Activated CD4-positive, alpha-beta memory T cell treated with anti-CD3 and anti-CD28 coated beads, Interleukin-2, amount 10 ng/mL, durations not matched to agents 7 days and 5 days (primary cell): ENCODE measurements at places on chromosomes 2 and 18. TPM values are rescaled to one million over a fixed set of nuclear protein-coding genes. Genes with fewer than 3 reads are reported as not detected.

Gene RGPD3
- total RNA-seq: 0.05 TPM

DNA sequence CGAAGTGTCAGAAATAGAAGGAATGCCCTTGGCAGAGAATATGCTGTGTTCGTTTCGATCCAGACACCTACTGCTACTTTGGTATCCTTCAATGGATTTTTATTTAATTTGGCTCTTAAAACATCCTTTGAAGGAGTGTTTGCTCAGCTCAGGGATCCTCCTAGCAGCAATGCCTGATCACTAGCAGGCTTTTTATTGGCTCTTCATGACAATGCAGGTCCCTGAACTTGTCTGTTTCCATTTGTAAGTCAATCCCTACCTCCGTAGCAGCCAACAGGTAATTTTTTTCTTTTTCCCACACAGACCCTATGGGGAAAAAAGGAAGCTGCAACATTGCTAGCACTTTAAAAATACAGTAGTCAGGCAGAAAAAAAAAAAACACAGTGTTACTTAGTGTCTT lies 366.2 kb upstream of the LRRTM1 start:
- H3K4me1 ChIP-seq: no peaks in the 10 kb centered on the region
- no peaks in the 10 kb centered on the region for H3K27me3 ChIP-seq
- H3K27ac ChIP-seq: no peak overlapping the region
- H3K4me3 ChIP-seq: no peak overlapping the region
- no peak for DNase-seq

DNA sequence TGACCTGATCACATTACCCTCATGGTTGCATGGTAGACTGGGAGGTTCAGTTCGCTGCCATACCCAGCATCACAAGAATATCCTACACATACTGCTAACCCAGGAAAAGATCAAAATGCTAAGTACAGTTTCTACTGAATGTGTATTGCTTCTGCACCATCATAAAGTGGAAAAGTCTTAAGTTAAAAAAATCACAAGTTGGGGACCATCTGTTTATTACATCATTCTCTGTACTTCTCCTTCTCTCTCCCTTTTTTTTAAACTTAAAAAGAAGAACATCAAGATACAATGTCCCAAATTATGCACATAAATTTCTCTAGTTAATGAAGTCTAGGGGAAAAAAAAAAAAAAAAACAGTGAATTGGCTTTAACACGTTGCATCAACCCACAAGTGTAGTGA lies 43.3 kb downstream of the NBAS start:
- peaks cover 30% of the 10 kb centered on the region for H3K36me3 ChIP-seq
- DNase-seq: no peak
- H3K27ac ChIP-seq: no peak overlapping the region

DNA sequence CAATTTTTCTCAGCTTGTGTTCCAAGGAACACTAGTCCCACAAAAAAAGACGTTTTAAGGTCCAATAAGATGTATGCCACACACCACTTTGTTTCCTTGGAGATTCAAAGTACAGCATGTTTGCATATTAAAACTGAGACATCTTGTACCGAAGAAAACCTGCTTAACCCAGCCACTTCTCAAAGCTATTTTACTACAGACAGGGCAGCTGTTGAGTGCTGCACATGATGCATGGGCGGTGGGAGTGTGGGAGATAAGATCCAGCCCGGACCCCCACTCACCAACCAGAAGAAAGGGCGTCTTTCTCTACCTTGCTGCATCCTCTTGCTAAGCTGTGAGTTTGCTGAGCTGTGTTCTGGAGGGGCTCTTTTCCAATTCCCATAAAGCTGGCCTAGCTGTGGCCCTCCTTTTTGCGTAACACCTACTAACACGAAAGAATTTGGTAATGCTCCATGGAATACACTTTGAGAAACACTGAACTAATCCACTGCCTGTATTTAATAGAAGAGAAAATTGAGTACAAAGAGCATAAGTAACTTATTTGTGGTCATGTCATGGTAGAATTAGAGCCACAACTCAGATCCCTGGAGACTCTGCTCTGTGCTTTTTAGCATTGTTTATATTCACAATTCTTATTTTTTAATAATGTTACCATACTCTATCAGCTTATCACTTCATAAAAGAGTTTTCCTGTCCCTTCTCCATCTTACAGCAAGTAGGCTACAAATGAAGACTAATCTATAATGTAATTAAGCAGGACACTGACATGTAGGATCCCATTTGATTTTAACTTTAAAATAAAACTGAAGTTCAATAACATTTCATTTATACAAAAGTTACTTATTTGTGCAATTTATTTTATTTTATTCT lies 90.0 kb downstream of the PLEKHM3 start:
- no peaks in the 10 kb centered on the region for H3K4me1 ChIP-seq
- no peaks in the 10 kb centered on the region for H3K36me3 ChIP-seq
- H3K27ac ChIP-seq: no peak overlapping the region
- no peak overlapping the region for H3K4me3 ChIP-seq
- H3K27me3 ChIP-seq: no peaks in the 10 kb centered on the region

- no peak overlapping the region for H3K4me3 ChIP-seq
- no peak overlapping the region for H3K27ac ChIP-seq
- no peak for DNase-seq
- no peaks in the 10 kb centered on the region for H3K27me3 ChIP-seq
- H3K36me3 ChIP-seq: peaks cover 16% of the 10 kb centered on the region
- peaks cover 2% of the 10 kb centered on the region for H3K4me1 ChIP-seq
These were observed 198.1 kb downstream of the MCFD2 start for GRCh38 chr2:46717344-46718121.

- no peak overlapping the region for H3K4me3 ChIP-seq
- no peaks in the 10 kb centered on the region for H3K36me3 ChIP-seq
- no peak overlapping the region for H3K27ac ChIP-seq
- H3K27me3 ChIP-seq: no peaks in the 10 kb centered on the region
These were observed 134.0 kb downstream of the CTIF start for GRCh38 chr18:48672671-48673340.

GRCh38 chr2:28419443-28420270 lies 27.0 kb downstream of the FOSL2 start:
- peak overlapping the region; percentile 11 for H3K27ac ChIP-seq
- no peak for DNase-seq
- H3K36me3 ChIP-seq: peaks cover 37% of the 10 kb centered on the region
- H3K4me3 ChIP-seq: no peak overlapping the region
- peaks cover 44% of the 10 kb centered on the region for H3K4me1 ChIP-seq
- no peaks in the 10 kb centered on the region for H3K27me3 ChIP-seq

- DNase-seq: no peak
- no peaks in the 10 kb centered on the region for H3K36me3 ChIP-seq
- no peaks in the 10 kb centered on the region for H3K27me3 ChIP-seq
- peaks cover 12% of the 10 kb centered on the region for H3K4me1 ChIP-seq
These were observed 239.9 kb downstream of the MTX2 start for GRCh38 chr2:176508984-176509740.

GRCh38 chr18:56458770-56459712 lies 179.4 kb downstream of the TXNL1 start:
- H3K36me3 ChIP-seq: no peaks in the 10 kb centered on the region
- DNase-seq: no peak
- H3K27me3 ChIP-seq: no peaks in the 10 kb centered on the region

DNA sequence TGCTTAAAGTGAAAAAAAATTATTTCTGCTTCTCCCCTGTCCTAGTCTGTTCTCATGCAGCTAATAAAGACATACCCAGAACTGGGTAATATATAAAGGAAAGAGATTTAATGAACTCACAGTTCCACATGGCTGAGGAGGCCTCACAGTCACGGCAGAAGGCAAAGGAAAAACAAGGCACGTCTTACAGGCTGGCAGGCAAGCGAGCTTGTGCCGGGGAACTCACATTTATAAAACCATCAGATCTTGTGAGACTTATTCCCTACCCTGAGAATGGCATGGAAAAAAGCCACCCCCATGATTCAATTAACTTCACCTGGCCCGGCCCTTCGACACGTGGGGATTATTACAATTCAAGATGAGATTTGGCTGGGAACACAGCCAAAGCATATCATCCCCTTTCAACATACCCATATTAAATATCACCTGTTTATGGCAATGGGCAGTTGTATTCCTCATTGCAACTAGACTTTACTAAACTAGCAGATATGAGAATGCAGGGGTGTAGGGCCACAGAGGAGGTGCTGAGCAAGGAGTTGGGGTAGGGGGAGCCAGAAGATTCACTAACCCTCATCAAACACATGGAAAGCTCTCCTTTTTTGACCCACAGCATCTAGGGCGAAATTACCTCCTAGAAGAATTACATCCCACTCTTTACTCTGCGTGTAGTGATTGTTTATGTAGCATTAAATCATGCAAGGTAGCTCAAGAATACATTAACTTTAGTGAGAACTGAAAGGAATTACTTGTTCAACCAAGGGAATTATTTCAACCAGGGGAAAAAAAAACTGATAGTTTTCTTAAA lies 183.3 kb upstream of the DOK6 start:
- no peaks in the 10 kb centered on the region for H3K4me1 ChIP-seq
- H3K27me3 ChIP-seq: no peaks in the 10 kb centered on the region
- H3K4me3 ChIP-seq: no peak overlapping the region

DNA sequence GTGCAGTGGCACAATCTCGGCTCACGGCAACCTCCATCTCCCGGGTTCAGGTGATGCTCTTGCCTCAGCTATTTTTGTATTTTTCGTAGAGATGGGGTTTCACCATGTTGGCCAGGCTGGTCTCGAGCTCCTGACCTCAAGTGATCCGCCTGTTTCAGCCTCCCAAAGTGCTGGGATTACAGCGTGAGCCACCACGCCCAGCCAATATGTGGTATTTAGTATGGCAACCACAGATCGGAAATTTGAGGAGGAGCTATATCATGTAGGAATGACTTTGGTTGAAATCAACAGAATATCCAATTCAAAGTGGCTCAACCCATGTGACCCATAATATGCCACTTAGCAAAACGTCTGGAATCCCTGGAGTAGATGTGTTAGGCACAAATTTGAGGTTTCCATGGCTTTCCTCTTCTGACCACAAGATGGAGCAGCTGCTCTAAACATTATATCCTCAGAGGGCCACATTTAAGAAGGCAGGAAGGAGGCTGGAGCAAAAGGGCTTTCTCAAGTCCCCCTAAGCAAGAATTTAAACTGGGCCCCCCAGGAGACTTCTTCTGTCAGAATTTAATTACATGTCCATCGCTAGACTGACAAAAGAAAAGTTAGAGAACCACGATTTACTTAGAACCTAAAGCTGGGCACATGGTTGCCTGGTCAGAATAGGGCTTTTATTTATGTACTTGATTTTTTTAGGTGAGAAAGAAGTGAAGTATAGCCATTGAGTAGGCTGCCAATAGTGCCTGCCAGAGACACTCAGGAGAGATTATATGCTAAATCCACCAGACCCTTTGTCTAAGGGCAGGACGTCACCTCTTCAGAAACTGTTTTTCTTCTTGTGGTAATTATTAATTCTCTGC lies 49.6 kb upstream of the ITSN2 start:
- H3K4me3 ChIP-seq: no peak overlapping the region
- DNase-seq: peak; percentile 29
- H3K36me3 ChIP-seq: no peaks in the 10 kb centered on the region
- H3K27ac ChIP-seq: no peak overlapping the region

- peaks cover 83% of the 10 kb centered on the region for H3K4me1 ChIP-seq
- H3K4me3 ChIP-seq: peak overlapping the region; percentile 75
- H3K27ac ChIP-seq: peak overlapping the region; percentile 98
- peaks cover 33% of the 10 kb centered on the region for H3K36me3 ChIP-seq
- no peaks in the 10 kb centered on the region for H3K27me3 ChIP-seq
These were observed 11.2 kb upstream of the STK17B start for GRCh38 chr2:196182439-196183171.

Gene COX7A2L
- total RNA-seq: 102 TPM

Gene SPDYA
- 1.2 TPM for total RNA-seq

- H3K4me1 ChIP-seq: no peaks in the 10 kb centered on the region
- no peak overlapping the region for H3K27ac ChIP-seq
- H3K4me3 ChIP-seq: no peak overlapping the region
- no peaks in the 10 kb centered on the region for H3K36me3 ChIP-seq
- DNase-seq: no peak
- H3K27me3 ChIP-seq: no peaks in the 10 kb centered on the region
These were observed 194.0 kb downstream of the VWC2L start for GRCh38 chr2:214604861-214605260.

DNA sequence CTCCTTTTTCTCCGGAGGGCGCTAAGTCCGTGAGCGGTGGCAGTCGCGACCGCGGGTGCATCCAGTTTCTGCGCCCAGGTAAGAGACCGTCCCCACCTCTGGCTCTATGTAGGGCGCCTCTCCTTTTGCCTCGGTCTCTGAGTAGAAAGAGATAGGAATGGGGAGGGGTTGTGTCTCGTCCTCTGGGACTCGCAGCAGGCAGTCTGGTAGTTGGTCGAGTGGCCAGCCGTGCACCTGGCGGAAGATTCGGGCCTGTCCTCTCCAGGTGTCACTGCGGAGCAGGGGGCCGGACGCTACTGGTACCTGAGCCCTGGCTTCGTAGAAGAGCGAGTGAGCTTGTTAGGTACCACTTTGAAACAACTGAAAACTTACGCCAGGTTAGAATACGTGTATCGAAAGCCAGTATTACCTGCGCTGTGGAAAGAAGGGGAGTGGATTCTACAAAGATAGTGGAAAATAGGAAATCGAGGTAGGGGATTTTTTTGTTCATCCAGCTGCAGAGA lies 403 bp downstream of the MAP2 start:
- H3K27me3 ChIP-seq: peaks cover 18% of the 10 kb centered on the region
- H3K27ac ChIP-seq: no peak overlapping the region
- H3K4me1 ChIP-seq: peaks cover 15% of the 10 kb centered on the region

- H3K4me1 ChIP-seq: peaks cover 14% of the 10 kb centered on the region
- DNase-seq: no peak
- no peaks in the 10 kb centered on the region for H3K36me3 ChIP-seq
- peaks cover 23% of the 10 kb centered on the region for H3K27me3 ChIP-seq
- no peak overlapping the region for H3K4me3 ChIP-seq
These were observed 784 bp downstream of the EDAR start for GRCh38 chr2:108988076-108988795.

DNA sequence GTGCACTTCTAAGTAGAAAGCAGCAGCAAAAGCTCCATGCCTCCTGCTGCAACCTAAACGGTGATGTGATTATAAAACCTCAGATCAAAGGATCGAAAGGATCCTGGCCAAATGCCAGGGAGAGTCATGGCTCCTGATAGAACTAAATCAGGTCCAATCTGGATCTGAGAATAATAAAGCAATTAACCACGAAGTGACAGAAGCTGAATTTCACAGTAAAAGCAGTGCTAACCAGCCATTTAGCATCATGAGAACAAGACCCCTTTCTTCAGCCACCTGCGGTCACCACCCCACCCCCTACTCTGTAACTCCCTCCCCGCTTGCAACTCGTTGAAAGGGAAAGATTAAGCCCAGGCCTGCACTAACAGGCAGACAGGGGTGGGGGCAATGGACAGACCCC lies 748.7 kb downstream of the BCL11A start:
- no peak for DNase-seq
- H3K36me3 ChIP-seq: no peaks in the 10 kb centered on the region
- H3K4me3 ChIP-seq: no peak overlapping the region
- no peaks in the 10 kb centered on the region for H3K27me3 ChIP-seq
- H3K27ac ChIP-seq: no peak overlapping the region

Gene TCF23
- total RNA-seq: not detected

- H3K4me1 ChIP-seq: no peaks in the 10 kb centered on the region
- H3K27me3 ChIP-seq: peaks cover 6% of the 10 kb centered on the region
- no peak for DNase-seq
- H3K36me3 ChIP-seq: no peaks in the 10 kb centered on the region
- no peak overlapping the region for H3K4me3 ChIP-seq
These were observed 418.0 kb downstream of the LRATD1 start for GRCh38 chr2:15050483-15050882.
